ENCODE measurements at places on chromosomes 3 and 15.
A peak's percentile ranks its signal among the peaks of the same experiment; 100 is the strongest.

DNA sequence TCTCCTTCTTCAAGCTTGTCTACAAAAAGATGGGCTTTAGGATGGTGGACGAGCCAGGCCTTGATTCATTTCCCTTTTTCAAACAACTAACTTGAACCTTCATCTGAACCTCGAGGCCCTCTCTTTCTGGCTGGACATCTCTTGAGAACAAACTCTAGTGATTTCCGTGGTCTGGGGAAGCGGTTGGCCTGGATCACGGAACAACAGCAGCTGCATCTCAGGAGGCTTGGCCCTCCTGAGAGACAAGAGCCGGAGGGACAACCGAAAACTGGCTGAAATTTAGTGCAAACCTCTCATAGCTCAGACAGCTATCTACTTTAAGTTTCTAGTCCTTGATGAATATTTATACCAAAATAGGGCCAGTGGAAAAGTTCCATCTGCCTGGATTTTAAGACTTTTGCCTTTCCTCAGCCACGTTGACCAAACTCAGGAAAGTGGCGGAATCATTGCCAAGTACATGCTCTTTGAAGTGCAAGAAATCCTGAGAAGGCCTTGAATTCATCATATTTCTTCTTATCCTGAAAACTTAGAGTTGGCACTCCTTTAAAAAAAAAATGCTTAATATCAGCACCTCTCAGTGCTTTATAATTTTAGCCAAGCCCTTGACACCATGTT lies 14.5 kb downstream of the LMCD1 start:
- DNase-seq: no peak

DNA sequence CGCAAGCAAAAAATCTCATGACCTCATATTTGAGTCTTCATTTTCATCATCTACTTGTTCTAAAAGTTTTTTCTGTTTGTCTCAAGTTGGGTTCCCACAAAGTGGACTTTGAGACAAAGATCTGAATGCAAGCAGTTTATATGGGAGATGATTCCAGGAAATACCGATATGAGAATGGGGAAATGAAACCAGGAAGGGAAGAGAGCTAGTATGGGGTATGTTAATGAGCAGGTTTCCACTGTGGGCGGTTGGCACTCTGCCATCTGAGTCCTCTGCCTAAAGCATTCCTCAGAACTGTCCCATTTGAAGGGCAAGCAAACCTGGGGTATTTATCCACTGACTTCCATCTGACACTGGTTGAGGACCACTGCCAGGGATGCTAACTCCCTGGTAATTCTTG lies 8.8 kb downstream of the ADPRH start:
- DNase-seq: peak; percentile 63

DNA sequence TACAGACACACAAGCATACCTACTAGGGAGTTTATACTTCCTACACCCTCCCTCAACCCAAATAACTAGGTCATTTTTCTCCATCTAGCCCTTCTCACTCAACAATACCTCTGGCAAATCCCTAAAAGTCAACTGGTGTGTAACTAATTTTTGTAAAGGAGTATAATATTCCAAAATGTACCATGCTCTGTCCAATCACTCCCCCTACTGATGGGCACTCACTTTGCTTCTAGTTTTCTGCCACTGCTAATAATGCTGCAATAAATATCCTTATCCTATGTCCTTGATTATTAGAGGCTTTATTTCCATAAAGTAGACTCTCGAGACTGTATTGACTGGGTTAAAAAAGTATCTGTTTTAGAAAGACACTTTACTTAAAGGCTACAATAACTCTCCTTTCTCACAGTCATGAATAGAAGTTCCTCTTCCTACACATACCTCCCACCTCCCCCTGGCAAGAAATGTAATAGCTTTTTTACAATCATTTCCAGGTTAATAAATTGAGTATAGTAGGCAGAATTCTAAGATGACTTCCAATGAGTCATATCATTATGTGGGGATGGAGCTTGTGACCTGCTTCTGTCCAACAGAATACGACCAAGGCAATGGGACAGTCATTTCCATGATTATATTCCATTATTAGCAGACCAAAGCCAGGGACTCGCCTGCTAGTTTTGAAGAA lies 30.0 kb downstream of the SHQ1 start:
- DNase-seq: no peak

- DNase-seq: no peak
Observed at GRCh38 chr3:34155108-34155507, 356.7 kb downstream of the PDCD6IP start.

DNA sequence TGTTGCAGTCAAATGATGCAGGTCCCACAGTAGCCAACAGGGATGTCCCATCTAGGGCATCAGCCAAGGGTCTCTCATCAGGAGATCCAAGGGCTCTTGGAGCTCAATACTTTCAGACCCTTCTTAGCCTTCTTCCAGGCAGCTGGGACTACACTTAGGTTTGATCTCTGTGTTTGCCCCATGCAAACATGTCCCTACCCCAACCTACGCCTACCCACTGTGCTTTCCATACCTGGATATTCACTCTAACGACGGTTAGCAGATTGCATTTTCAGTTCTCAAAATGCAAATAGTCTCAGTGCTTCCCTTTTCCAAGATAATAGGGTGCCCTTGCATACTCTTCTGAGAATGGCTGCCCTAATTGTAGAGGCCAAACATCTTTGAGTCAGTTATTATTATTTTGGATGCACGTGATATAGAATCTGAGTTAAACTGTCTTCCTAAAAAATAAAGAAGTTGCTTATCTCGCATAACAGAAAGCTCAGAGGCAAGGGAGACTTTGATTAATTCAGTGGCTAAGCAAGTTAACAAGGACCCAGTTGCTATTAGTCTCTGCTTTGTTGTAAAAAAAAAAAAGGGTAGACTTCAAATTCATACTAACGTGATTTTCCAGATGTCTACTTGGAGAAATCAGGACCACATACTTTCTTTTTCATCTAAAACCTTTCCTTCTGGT lies 1.0 kb upstream of the CEP70 start:
- DNase-seq: no peak

- no peak for DNase-seq
Observed at GRCh38 chr3:157319672-157320071, 117.0 kb upstream of the PTX3 start.

DNA sequence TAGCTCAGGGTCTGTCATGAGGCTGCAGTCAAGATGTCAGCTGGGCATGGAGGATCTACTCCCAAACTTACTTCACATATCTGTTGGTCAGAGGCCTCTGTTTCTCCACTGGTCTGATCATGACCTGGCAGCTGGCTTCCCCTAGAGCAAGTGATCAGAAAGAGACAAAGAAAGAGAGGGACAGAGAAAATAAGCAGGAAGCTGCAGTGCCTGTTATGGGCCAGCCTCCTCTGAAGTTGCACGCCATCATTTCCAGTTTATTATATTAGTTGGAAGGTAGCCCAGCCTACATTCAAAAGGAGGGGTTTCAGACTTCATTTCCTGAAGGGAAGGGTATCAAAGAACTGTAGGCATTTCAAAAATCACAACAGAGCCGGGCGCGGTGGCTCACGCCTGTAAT lies 5.0 kb upstream of the RPP25 start:
- DNase-seq: no peak

DNA sequence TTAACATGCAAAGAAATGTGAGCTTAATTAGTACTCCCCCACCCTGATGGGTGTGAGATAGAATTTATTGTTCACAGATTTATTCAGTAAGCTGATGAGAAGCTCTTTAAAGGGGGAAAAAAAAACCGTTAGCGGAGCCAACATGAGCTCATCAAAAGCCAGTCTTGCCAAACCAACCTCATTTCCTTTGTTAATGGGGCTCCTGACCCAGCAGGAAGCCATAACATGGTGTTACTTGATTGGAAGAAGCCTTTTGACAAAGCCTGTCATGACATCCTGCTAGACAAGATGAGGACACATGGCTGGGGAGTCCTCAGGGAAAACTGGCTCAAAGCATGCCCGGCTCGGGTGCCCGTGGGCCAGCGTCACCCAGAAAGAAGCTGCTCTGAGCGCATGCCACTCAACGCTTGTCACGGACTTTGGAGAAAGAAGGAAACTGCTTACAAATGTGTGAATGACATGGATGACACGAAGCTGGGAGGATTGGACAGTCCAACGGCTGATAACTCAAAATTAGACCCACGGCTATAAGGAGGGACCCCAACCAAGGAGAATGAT lies 64.6 kb downstream of the SLCO2A1 start:
- no peak for DNase-seq

- peak; percentile 33 for DNase-seq
Observed at GRCh38 chr3:135503760-135504686, 461.5 kb upstream of the PPP2R3A start.

DNA sequence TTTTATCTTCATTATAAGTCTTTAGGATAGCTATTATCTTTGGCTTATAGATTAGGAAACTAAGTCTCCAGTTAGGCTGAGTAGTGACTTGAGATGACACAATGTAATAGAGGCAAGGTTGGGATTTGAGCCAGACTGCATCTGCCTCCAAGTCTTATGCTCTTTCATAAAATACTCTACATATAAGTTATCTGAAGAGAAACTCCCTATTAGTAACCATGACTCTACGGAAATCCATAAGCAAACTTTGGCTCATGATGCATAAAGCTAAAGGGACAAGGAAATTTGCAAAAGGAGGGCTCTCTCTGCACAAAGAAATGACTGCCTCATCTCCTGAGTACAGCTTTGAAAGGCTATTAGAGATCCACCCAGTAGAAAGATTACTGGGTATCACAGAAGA lies 77.6 kb upstream of the FRMD4B start:
- DNase-seq: no peak

- no peak for DNase-seq
Observed at GRCh38 chr3:133750259-133750656, 4.1 kb downstream of the TF start.

- DNase-seq: no peak
Observed at GRCh38 chr3:166453478-166453877, 616.3 kb upstream of the BCHE start.
